Neural progenitor cell (in vitro differentiated cells): ENCODE measurements at places on chromosomes 1 and 21.

DNA sequence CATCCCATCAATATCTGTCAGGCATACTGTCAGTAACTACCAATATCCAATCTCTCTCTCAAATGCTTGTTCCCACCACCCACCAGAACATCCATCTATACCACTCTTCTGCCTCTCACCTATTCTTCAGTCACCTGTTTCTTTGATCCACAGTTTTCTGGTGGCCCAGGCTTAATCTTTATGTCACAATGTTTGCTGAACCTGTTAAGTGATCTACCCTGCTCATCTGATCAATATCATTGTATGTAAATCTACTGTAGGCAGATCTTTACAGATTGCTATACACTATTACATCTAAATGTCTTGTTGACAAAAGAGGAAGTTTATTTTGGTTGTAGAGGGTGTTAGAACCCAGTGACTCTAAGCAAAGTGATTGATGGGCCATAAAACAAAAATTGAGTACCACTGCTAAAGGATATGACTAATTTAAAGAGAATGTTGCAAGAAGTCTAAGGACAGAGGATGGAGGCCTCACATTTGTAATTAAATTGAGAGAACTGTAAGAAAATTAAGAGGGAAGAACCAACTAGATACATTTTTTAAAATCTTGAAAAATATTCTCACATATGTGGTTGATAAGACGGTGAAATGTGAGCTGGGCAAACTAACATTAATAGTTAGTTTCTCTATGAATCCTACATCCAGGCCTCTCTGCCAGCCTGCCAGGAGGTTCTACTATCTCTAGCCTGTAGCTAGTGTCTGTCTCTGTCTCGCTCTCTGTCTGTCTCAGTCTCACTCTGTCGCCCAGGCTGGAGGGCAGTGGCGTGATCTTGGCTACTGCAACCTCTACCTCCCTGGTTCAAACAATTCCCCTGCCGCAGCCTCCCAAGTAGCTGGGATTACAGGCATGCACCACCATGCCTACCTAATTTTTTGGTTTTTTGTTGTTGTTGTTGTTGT is 34.1 kb downstream of the EGLN1 start:
- no peak for DNase-seq

DNA sequence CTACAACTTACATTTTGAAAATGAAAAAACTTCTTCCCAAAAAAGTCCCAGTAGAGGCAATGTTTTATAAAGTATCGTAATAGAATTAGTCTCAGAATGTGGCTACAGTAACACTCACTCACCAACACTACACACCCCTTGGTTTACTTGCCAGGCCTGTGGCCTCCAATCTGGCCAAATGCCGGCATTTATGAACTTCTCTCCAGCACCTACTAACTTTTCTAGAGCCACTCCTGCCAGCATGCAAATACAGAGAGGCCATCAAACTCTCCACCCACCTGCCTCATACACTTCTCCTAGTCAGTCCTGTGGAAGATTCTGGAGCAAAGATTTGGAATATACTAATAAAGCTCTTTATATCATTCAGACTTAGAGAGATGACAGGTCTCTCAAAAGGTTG is 32.3 kb downstream of the STPG1 start:
- no peak for DNase-seq

DNA sequence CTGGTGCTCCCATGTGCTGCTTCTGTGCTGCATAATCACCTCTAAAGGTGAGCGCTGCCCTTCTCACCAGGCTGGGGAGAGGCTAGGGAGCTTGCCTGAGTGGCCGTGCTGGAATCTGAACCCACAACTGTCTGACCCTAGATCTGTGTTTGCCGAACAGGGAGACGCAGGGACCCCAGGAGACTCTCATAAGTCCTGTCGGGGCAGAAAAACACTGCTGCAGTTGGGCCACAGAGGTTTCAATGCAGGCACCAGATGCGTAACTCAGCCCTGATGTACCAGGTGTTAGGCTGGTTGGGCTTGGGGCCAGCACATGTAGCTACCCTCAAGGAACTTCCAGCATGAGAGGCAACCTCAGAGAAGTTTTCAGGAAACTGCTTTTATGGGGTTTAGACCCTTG is 49.5 kb upstream of the DMRTB1 start:
- no peak for DNase-seq

GRCh38 chr1:62144238-62144831 is 50.3 kb upstream of the L1TD1 start:
- peak; percentile 64 for DNase-seq

GRCh38 chr1:16119926-16120325 is 35.9 kb downstream of the EPHA2 start:
- DNase-seq: no peak

DNA sequence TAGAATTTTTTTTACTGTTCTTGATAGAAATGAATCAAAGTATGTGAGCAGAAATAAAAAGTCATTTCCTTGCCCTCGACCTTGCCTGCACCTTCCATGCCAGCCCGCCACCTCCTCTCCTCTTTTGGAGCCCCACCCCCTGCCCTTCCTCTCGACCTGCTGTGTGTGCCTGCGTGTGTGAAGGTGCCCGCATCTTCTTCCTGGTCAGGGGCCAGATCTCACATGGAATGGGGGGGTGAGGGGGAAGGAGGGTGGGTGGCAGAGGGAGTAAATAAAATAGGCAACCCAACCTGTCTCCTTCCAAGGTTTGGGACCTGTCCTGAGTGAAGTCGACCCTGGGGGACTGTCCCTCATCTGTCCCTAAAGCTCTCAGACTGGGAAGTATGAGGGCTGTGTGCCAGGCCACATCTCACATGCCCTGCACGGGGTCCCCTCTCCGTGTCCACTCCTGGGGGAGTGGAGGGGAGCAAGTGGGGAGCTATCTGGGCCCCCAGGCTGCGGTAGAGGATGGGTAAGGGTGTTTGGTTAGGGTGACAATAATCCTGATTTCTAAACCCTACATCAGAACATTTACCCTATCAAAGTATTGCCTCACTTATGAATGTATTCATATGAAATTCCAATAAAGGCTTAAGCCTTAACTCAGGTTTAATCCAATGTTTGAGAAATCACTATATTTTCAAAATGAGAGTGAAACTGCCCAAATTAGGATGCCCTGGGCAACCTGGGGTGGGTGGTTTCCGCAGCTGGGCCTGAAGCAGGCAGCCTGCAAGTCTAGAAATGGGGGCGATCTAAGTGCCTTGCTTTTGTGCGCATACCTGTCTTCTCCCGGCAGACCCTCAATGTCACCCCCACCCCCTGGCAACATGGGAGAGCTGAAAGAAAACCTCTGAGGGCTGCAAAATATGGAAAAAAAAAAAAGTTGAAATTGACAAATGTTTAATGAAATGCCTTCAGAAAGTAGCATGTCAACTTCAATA is 15.4 kb downstream of the AMPD2 start:
- no peak for DNase-seq

DNA sequence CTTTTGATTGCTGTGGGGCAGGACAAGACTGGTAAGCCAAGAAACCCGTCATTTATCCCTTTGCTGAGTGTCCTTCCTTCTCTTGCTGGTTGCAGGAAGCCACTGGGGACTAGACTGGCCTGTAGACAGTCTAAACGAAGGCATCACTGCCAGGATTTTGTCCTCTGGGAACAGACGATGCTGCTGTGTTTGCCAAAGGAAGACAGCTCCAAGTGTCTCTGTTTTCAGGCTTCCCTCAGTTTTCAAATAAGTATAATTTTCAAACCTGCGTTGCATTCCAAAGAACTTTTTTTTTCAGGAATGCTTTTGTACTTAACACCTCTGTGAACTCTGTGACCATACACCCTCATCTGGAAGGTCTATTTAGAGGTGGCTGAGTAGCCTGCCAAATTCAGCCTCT is 269.4 kb downstream of the HLX start:
- DNase-seq: no peak

- no peak for DNase-seq
Measured at GRCh38 chr1:46218443-46218842, 15.3 kb downstream of the LURAP1 start.
